Iris pigment epithelial cell (primary cell): ENCODE measurements at places on chromosomes 12 and 14.

- no peak for DNase-seq
Measured at GRCh38 chr14:74963178-74963704, 7.8 kb upstream of the PGF start.

- DNase-seq = peak; percentile 95
Measured at GRCh38 chr12:12704593-12705230, 8.7 kb upstream of the GPR19 start.

- peak; percentile 71 for DNase-seq
Measured at GRCh38 chr12:74889563-74890236, 319.9 kb downstream of the KCNC2 start.

- no peak for DNase-seq
Measured at GRCh38 chr14:89325299-89325883, 91.6 kb downstream of the FOXN3 start.

DNA sequence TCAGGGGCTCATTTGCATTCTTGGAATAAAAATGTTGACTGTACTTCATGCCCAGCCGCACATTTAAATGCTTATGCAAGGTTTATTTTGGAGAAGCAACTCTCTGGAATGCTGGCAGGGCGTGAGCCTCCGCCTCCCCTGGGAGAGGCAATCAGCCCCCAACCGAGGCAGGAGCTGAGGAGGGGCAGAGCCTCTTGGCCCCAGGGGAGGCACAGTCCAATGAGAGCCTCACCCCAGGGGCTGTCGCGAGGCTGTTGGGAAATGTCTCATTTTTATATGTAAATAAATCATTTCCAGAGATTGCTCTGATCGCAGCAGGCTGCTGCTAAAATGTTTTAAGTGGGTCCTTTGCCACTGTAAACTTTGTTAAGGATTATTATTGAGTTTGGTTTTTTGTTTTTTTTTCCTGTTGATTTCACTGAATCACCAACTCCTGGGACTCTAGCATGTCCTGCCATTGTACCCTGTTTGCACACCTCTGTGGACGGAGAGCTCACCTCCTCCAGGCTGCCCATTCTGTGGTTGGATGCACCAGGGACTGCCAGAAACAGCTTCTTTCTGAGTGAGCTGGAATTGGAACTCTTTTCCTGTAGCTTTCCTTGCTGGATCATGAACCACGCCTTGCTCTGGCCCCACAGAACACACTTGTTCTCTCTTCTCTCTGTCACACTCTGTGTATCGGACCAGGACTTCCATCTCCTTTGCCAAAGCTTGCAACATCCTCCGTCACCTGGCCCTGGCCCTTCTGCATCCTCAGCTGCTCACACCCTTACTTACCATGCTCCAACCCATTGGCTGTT lies 46.9 kb upstream of the FAM181A start:
- no peak for DNase-seq

- DNase-seq = no peak
Measured at GRCh38 chr12:41436076-41436475, 248.0 kb downstream of the PDZRN4 start.

GRCh38 chr12:128991716-128992115 lies 138.4 kb downstream of the GLT1D1 start:
- no peak for DNase-seq

GRCh38 chr12:1908758-1909157 lies 9.7 kb downstream of the CACNA2D4 start:
- no peak for DNase-seq

GRCh38 chr14:78075033-78075432 lies 95.1 kb upstream of the NRXN3 start:
- DNase-seq = no peak

- no peak for DNase-seq
Measured at GRCh38 chr12:28369483-28369882, 179.2 kb downstream of the CCDC91 start.

DNA sequence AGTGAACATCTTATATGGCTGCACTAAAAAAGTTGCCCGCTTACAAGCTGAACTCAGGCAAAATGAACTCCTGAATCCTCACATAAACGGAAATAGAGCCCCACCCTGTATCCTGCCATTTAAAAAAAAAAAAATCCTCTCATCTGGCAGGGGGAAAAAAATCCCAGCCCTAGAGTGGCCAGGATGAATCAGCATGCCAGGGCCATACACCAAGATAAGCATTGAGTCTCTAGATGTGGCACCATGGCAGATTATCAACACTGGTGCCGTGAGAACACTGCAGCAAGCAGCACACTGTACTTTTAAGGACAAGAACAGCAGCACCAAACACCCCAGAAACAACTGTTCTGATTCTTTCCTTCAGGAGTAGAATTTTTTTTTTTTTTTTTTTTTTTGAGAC lies 65.5 kb downstream of the RASSF3 start:
- DNase-seq = no peak
